ENCODE measurements at places on chromosomes 7 and 10.

DNA sequence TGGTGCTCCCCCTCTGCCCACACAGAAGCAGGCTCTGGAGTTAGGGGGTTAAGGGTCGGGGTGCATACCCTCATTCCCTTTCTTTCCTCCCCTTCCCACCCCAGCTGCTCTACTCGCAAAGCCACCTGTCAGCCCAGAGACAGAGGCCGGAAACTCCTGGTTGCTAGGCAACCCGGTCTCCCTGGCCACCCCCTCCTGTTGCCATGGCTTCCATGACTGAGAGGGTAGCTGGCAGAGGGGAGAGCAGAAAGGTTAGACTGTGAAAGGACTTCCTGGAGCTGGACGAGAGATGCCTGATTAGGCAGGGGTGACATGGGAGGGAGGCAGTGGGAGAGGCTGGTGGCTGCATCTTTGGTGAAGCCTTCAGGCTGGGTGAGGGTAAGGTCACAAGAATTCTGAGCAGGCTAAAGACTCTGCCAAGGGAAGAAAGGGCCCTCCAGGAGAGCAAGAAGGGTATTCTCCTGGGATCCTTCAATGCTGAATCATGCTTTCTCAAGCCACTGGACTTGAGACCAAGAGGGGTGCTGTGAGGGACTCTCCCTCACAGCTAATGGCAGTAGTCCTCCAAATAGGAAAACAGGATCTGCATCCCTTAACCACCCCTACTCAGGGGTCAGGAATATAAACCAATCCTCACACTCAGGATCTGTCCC is 5.4 kb downstream of the PSD start:
- peak; percentile 80 for DNase-seq

DNA sequence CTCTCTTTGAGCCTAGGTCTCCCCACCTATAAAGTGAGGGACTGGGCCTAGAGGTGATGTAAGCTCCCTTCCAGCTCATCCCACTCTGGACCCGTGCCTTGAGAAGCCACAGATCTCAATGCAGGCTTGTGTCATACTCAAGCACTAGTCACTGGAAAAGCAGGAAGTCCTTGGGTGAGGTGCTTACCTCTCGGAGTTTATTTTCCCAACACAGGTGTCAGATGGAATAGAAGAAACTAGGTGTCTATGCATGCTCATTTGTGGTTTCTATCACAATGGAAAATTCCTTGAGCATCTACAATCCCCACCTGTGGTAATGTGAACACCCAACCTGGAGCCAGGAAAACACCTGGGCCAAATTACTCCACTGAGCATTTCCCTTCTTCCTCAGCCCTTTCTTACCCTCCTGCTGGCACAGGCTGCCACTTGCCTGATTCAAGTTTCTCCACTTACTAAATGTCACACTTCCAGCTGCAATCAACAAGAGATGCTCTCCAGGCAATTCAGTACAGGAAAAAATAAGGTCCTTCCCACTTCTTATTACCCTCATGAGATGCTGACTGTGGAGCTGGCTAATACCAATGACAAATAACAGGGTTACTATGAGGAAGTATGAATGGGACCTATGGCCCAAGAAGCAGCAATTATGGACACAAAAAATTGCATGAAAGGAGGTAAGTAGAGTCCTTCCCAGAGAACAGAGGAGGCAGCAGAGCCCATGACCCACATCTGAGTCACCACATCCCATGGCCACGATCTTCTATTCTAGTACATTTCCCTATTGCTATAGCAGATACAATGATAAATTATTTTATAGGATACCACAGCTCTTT is 13.1 kb downstream of the LSM5 start:
- DNase-seq, result no peak

DNA sequence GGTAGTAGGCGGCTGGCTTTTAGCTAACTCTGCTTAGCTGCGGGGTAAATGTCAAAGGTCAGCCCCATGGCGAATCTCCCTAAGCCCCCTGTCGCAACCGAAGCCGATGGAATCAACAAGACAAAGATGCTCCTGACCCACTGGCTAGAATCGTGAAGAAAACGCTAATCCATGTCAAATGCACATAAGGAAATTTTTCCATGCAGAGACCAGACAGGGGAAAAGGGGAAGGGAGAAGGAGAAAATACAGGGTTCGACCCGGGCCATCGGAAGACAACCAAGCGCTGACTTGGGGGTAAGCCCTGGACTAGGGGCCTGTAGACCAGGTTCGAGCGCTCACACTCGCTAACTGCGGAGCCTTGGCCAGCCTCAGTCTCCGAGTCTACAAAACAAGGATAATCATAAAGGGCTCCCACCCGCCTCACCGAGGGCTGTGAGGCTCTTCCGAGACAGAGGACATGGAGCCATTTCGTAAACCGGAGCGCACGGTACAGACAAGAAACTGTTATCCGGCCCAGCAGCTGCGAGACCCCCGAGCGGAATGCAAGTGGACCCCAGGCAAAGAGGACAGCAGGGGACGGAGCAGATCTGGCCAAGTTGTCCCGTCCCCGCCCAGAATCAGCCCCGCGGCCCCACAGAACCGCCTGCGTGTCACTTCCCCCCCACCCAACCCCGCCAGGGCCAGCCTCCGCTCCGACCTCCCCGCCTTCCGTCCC is 507 bp downstream of the SAR1A start:
- peak; percentile 13 for DNase-seq

- DNase-seq, result no peak
These were observed 172.2 kb downstream of the HERPUD2 start for GRCh38 chr7:35522697-35523096.

DNA sequence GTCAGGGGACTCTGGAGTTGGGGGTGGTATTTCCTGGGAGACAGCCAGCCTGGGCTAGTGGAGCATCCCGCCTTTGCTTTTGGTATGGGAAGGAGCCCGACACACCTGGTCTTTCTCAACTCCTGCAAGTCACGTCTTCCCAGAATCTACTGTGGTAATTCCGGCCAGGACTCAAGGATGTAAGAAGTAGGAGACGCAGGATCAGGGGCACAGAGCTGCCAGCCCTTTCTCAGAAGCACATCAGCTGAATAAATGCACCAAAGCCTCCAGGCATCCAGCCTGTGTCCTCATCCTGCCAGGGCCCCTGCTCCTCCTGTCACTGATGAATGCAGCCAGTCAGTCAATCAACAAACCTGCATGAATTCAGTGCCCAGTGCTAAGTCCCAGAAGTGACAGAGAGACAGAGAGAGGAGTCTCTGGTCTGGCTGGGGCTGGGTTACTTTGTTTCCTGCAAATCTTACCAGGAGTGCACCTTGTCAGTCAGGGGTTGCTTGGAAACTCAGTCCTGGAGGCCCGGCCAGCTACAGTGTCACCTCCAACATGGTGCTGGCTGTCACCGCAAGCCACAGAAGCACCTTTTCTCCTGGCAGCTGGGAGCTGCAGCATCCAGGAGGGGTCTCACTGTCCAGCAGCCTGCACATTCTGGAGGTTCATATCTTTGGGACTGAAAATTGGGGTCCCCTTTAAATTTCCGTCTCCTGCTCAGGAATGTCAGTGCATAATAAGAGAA is 101.8 kb downstream of the PTPRE start:
- DNase-seq, result no peak

GRCh38 chr10:132940791-132941465 is 1.4 kb downstream of the CFAP46 start:
- DNase-seq, result no peak

DNA sequence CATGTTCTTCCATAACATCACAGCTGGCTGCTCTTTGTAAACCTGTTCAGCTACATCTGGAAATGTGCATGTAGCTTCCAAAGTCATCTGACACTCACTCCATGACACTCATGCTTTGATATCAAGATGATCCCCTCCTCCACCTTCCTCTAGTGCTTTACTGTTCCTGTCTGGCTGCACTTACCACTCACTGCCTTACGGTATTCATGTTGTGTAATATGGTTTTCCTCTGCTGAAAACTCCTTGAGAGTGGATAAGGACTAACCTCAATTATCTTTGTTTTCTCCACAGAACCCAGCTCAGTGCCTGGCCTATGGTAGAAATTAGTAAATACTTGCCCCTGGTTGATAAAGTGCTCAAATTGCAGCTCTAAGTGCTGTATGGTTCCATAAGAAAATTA is 483.9 kb downstream of the HTR7 start:
- DNase-seq, result no peak
